ENCODE measurements at places on chromosomes 3 and 15. TPM values are rescaled to one million over a fixed set of nuclear protein-coding genes. Genes with fewer than 3 reads are reported as not detected.

DNA sequence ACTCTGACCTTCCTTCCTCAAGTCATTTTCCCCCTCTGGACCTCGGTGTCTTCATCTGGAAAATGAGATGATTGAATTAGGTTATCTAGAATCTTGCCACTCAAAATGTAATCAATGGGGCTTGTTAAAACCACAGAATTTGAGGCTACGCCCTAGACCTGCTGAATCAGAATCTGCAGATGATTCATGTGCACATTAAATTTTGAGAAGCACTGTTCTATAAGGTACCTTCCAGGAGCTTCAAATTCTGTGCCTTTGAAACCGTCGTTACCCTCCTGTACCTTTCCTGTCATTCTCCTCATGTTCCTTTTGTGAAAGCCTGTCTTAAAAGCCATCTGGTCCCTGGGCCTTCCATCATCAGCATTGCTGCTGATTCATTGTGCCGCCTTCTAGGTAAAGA, 172.4 kb upstream of the TOPAZ1 start:
- H3K36me3 ChIP-seq = no peaks in the 10 kb centered on the region
- peaks cover 55% of the 10 kb centered on the region for H3K27me3 ChIP-seq
- H3K4me1 ChIP-seq = peaks cover 11% of the 10 kb centered on the region
- H3K27ac ChIP-seq = no peak overlapping the region
- no peak overlapping the region for H3K4me3 ChIP-seq

DNA sequence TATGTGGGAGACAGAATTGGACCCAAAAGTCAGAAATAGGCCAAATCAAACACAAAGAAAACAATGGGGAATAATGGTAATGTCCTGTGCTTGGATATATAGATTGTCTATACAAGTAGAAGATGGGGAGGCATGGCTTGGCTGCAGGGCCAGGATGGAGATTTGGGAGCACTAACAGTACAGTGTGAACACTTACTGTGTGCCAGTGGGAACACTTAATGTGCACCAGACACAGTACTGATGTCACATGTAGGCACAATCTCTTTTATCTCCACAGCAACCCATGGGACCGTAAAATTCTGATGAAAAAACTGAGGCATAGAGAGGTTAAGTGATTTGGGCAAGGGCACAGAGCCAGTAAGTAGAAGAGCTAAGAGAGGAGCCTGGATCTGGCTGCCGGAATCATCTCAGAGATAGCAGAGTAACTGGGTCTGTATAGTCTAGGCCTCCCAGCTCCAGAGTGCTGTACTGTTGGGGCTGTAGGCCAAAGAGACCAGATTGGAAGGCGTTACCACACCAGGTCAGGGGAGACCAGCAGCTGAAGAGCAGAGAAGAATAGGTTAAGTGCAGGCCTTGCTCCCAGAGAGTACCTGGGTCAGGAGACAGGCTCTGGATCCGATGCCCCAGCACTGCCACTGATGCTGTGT, 63.3 kb downstream of the RLBP1 start:
- H3K4me3 ChIP-seq = no peak overlapping the region
- DNase-seq = no peak
- peaks cover 18% of the 10 kb centered on the region for H3K4me1 ChIP-seq
- H3K27me3 ChIP-seq = no peaks in the 10 kb centered on the region

DNA sequence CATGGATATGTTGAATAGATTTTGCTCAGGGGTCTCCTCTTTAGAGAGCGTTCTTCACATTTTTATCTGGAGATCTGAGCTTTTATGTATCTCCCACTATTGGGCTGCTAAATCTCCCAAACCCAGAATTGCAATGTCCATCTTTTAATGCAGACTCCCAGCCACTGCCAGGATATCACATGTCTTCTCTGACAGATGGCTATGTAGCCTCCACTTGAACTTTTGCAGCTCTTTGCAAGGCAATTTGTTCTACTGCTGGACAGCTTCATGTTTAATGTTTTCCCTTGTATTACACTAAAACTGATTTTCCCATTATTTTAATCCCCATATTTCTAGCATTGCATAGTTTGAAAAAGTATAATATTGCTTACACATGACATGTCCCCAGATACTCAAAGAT, 177.2 kb downstream of the LPP start:
- H3K36me3 ChIP-seq = no peaks in the 10 kb centered on the region
- H3K4me3 ChIP-seq = no peak overlapping the region
- H3K27me3 ChIP-seq = no peaks in the 10 kb centered on the region

DNA sequence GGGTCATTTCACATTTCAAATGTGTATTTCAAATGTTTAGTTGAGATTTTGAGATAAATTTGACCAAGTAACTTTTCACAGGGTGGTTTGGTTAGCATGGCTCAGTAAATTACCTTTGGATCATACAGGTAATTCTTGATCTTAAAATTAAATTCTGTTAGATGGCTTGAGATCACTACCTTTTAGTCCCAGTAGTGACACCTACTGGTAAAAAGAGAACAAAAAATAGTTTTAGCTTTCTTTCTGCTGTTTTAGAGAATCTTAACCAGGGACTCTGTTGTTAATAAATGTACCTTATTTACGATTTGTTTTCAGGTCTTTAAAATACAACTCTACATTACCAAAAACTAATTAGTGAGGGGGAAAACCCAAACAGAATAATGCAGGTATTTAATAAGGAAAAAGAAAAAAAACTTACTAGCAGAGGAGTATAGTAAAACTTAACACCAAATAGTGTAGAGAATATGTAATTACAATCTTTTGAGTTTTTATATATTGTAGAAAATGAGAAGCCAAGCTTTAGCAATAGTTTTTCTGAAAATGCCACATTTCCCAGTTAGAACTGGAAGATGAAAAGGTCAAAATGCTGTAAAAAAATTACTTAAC, 620.3 kb upstream of the AGTR1 start:
- DNase-seq = peak; percentile 34
- no peaks in the 10 kb centered on the region for H3K27me3 ChIP-seq
- H3K4me1 ChIP-seq = no peaks in the 10 kb centered on the region
- H3K4me3 ChIP-seq = no peak overlapping the region
- no peaks in the 10 kb centered on the region for H3K36me3 ChIP-seq

- no peak overlapping the region for H3K4me3 ChIP-seq
- H3K27me3 ChIP-seq = no peaks in the 10 kb centered on the region
- no peaks in the 10 kb centered on the region for H3K36me3 ChIP-seq
- DNase-seq = no peak
Observed at GRCh38 chr3:125695688-125696087, 100.4 kb upstream of the OSBPL11 start.

- H3K4me3 ChIP-seq = no peak overlapping the region
- H3K36me3 ChIP-seq = no peaks in the 10 kb centered on the region
- no peaks in the 10 kb centered on the region for H3K4me1 ChIP-seq
- DNase-seq = no peak
- H3K27ac ChIP-seq = no peak overlapping the region
- no peaks in the 10 kb centered on the region for H3K27me3 ChIP-seq
Observed at GRCh38 chr15:83340087-83340486, 55.6 kb upstream of the BNC1 start.

DNA sequence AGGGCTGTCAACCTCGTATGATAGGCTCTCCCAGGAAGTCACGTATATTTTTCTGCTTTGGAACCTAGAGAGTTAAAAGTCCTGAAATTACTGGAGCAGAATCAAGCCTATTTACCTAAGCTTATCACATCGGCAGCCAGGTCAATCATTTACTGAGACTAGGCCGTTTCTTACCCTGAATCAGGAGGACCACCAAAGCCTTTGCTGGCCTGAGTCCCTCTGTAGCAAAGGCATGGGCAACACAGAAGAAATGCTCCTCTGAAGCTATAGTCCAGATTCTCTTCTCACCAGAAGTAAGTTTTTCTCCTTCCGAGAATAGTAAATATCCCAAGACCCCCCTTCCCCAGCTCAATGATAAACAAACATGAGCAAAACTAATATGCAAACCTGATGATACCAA, 125.9 kb upstream of the PHLDB2 start:
- H3K36me3 ChIP-seq = no peaks in the 10 kb centered on the region
- DNase-seq = no peak
- H3K27me3 ChIP-seq = no peaks in the 10 kb centered on the region
- H3K4me3 ChIP-seq = no peak overlapping the region
- H3K4me1 ChIP-seq = peaks cover 4% of the 10 kb centered on the region

Gene CCDC39
- not detected for total RNA-seq

DNA sequence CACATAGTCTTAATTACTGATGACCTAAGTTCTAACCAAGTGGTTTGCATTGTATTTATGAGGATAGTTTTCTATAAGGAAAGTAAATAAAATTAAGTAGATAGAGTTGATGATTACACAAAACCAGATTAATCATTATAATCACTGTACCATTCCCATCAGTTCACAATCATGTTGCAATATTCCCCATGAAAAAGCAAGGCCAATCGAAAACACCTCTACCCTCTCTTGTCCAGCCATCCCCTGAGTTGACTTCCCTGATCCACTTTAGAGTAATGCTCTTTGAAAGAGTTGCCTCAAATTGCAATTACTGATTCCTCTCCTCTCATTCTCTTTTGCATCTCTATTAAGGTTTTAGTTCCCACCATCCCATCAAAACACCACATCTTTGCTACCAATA, 21.0 kb downstream of the BCHE start:
- DNase-seq = no peak
- peaks cover 12% of the 10 kb centered on the region for H3K4me1 ChIP-seq
- no peaks in the 10 kb centered on the region for H3K36me3 ChIP-seq
- H3K27ac ChIP-seq = no peak overlapping the region
- H3K27me3 ChIP-seq = no peaks in the 10 kb centered on the region

DNA sequence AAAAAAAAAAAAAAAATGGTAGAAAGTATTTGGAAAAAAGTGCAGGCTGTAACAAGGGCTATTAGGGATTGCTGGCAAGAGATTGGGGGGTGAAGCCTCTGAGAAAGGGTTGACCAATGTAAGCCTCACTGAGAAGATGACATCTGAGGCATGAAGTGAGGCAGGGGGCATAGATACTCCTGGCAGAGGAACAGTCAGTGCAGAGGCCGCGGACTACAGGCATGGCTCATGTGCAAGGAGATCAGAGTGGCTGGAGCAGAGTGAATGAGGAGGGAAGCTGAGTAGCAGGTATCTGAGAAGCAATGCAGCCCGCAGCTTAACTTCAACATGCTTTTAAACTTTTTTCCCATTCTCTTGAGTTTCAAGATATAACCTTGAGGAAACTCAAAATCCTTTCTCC, 5.4 kb downstream of the FBXL22 start:
- no peak overlapping the region for H3K4me3 ChIP-seq
- H3K27me3 ChIP-seq = peaks cover 8% of the 10 kb centered on the region
- no peak for DNase-seq

DNA sequence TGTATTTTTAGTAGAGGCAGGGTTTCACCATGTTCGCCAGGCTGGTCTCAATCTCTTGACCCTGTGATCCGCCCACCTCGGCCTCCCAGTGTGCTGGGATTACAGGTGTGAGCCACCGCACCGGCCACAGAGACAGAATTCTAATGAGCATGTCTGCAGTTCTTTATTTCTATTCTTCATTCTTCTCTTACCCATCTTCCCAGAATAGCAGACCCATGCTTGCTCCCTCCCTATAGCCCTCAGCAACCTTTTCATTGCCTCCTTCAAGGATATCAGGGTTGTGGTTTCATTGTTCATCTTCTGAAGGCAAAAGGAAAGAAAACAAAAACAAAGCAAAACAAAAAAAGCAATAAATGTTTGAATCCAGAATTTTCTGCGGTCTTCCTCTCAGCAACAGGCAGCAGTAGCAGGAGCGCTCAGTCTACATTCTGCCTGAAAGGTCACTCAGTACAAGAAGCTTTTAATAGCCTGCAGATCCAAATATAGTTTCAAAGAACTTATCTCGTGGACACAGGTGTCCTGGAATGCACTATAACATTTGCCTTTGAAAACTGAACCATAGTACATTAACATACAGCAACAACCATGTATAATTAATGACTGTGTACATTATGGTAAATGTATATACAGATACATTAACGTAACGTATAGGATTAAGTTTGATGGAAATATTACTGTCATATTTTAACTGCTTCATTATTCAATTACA, at the start of gene SMCO1:
TSS of gene SMCO1 (minus strand) at position 434 of the 709 bp plus-strand sequence. CDS start at position 297, 137 bp downstream.
- no peaks in the 10 kb centered on the region for H3K36me3 ChIP-seq
- no peaks in the 10 kb centered on the region for H3K27me3 ChIP-seq
- H3K27ac ChIP-seq = peak within 1 kb of the TSS; percentile 86
- no peak within 1 kb of the TSS for H3K4me3 ChIP-seq
- DNase-seq = no peak
- peaks cover 3% of the 10 kb centered on the region for H3K4me1 ChIP-seq

DNA sequence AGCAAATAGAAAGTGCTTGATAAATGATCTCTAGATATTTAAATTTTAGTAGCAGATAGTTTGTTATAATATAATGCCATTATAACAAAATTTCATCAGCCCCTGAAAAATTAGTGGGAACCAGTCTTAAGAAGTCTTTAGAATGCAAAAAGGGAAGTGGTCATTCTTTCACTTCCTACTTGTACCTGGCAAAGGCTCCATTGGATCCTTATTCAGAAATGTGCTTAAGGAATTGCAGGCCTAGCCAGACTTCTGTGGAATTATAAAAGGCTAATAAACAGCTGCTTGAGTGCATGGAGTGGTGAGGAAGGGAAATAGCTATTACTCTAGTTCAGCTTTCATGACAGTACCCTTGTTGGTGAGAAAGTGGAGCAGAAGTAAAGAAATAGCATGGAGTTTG, 24.2 kb downstream of the PPM1L start:
- no peak overlapping the region for H3K4me3 ChIP-seq
- no peaks in the 10 kb centered on the region for H3K27me3 ChIP-seq
- no peak overlapping the region for H3K27ac ChIP-seq

Gene CAMKV
- 0.32 TPM for total RNA-seq

- H3K4me1 ChIP-seq = no peaks in the 10 kb centered on the region
- no peaks in the 10 kb centered on the region for H3K36me3 ChIP-seq
- DNase-seq = no peak
- no peaks in the 10 kb centered on the region for H3K27me3 ChIP-seq
Observed at GRCh38 chr3:13518516-13518953, 30.4 kb upstream of the FBLN2 start.

Gene SLC27A2
- not detected for total RNA-seq

Gene FEZF2
- not detected for total RNA-seq

Gene PLSCR2
- not detected for total RNA-seq
